ENCODE measurements at places on chromosomes 3 and 15.
A peak's percentile ranks its signal among the peaks of the same experiment; 100 is the strongest.

DNA sequence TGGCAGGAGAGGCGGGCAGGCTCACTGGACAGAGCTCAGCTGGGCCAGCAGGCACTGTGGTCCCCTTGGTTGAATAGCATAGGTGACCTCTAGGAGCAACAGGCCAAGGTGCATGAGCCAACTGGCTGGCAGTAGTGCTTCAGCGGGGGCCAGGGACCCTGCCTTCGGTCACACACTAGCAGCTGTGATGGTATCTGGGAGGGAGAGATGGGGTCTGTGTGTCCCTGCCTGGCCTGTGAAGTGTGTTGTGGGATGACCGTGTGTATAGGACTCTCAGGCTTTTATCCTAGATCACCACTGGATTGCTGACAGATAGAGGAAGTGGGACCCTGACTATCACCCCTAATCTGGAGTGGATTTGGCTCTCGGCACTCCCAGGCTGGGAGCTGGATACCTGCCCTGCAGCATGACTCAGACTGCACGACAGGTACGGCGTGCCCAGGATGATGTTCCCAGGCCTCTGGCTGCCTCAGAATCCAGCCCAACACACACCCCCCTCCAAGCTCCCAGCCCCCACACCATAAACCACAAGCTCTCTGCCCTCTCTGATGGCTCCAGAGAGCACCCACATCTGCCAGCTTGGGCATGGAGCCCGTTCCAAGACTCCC, 7.8 kb downstream of the RPS17 start:
- DNase-seq = no peak

DNA sequence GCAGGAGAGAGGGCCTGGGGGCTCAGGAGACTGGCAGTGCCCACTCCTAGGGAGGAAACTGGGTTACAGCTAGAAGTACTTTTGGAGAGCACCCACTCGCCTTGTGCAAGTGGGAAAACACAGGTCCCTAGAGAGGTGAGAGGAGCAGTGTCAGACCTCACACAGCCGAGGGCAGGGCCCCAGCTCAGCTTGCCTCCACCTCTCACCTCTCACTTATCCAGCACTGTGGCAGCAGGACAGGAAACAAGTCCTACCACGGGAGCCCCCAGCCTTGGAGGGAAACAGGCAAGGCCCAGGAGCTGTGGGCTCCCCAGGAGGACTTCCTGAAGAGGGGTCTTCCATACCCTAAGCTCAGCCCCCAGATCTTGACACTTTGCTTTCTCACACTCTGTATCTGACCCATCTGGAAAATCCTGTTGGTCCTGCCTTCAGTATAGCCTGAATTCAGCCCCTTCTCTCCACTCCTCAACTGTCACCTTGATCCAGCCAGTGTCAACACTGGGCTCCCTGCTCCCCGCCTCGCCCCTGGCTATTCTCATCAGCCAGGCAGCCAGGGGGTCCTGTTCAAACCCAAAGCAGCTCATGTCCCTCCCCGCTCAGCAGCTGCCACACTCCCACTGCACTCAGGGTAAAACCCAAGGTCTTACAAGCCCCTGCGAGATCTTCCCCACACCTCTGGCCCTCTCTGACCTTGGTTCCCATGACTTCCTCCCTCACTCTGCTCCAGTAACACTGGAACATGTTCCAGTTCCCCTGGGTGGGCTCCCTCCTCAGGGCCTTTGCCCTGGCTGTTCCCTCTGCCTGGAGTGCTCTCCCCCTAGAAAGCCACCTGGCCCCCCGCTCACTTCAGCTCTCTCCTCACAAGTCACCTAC, 870 bp upstream of the TMEM40 start:
- DNase-seq = no peak

DNA sequence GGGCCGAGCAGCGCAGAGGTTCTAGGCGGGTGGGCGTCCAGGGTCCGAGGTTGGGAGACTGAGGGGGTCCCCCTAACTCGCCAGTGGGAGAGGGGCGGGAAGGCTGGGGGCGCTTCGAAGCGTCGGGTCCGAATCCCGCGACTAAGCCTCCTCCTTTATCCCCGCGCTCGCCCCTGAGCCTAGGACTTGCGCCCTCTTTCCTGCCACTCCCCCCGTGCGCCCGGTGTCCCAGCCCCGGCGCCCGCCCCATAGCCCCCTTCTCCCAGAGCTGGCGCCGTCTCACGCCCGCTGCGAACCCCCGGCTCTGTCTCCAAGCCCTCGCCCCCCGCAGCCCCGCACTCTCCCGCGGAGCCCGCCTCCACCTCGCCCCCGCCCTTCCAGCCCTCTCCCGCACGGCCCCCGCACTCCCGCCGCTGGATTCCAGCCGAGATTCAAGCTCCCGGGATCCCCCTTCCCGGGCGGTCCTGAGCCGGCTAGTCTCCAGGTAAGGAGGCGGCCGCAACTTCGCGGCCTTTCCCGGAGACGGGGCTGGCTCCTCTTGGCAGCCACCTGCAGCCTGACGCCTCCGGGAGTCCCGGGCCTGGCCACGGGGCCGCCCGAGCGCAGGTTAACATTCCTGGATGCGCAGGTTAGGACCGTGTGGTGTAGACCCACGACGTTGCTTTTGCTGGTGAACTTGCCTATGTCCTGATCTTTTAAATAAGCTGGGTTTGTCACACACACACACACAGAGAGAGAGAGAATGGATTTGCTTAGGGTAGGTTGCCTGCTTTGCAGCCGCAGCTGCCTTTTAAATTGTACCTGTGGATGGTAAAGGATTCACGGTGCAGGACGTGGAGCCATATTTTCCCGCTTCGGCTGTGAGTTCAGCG, 563 bp downstream of the PXYLP1 start:
- DNase-seq = no peak

- no peak for DNase-seq
Measured at GRCh38 chr3:18252578-18252977, 172.6 kb downstream of the SATB1 start.

DNA sequence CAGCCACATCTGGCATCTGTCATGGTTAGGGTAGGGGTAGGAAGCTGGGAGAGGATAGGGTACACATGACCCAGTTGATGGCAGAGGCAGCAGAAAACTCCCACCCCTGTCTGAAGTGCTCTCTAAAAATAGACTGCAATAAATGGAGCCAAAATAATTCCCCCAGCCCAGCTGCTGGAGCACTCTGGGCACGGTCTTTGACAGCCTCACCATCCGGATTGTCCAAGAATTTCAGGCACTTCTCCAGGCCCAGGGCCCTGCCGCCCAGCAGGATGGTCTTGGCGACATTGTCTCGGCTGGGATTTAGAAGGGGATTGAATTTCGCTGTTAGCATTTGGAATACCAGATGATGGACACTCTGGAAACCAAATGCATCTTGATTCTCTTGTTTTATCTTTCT, 103.7 kb downstream of the IQSEC1 start:
- DNase-seq = no peak

GRCh38 chr3:126295407-126295939, 61.7 kb downstream of the KLF15 start:
- DNase-seq = no peak

- no peak for DNase-seq
Measured at GRCh38 chr3:97674461-97674860, 90.1 kb upstream of the ARL6 start.

GRCh38 chr15:92503889-92504288, 110.2 kb downstream of the ST8SIA2 start:
- no peak for DNase-seq

DNA sequence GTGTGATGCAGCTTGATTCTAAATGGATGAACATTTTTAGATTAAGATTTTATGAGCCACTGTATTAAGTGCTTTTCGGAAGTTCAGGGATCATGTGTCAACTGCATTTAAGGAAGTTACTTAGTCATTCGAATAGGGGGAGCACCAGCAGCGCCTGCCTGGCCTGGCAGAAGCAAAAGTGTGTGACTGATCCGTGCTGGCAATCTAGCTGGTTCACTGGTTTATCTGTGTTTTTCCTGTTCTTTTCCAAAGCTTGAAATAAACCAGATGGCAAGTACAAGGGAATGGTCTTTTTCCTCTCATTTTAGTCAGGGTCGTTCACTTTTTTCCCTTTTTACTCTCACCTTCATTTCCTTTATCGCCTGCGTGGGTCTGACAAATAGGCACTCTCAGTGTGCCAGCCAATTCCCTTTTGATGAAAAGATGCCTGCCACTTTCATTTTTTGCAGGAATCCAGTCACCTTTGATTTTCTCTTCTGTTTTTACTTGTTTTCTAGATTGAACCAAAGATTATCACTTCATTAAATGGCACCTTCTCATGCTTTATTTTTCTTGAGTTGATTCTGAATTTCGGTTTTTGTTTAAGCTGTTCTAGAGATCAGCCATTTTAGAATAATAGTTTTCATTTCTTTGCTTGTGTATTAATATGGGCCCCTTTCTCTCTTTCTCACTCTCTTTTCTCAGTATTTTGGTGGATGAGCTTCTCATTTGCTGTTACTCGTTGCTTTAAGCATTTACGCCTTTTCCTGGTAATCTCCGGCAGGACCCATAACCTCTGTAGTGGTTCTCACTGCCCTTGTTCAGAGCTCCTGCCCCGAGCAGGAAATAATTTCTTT, 2.8 kb downstream of the ABHD2 start:
- peak; percentile 4 for DNase-seq

GRCh38 chr3:44099566-44100297, 142.0 kb upstream of the TOPAZ1 start:
- no peak for DNase-seq

- no peak for DNase-seq
Measured at GRCh38 chr3:148494451-148494850, 203.3 kb upstream of the AGTR1 start.

Measured in activated T-helper 1 cell treated with anti-CD3 and anti-CD28 coated beads, Interleukin-12 subunit alpha, Interleukin-12 subunit beta, Interleukin-2, Interleukin-4 antibody, amounts not matched to agents 30 ng/mL and 10 ng/mL and 1 ng/mL, durations not matched to agents 14 hours and 24 hours and 36 hours (primary cell).